ENCODE measurements at places on chromosomes 12 and 14.

DNA sequence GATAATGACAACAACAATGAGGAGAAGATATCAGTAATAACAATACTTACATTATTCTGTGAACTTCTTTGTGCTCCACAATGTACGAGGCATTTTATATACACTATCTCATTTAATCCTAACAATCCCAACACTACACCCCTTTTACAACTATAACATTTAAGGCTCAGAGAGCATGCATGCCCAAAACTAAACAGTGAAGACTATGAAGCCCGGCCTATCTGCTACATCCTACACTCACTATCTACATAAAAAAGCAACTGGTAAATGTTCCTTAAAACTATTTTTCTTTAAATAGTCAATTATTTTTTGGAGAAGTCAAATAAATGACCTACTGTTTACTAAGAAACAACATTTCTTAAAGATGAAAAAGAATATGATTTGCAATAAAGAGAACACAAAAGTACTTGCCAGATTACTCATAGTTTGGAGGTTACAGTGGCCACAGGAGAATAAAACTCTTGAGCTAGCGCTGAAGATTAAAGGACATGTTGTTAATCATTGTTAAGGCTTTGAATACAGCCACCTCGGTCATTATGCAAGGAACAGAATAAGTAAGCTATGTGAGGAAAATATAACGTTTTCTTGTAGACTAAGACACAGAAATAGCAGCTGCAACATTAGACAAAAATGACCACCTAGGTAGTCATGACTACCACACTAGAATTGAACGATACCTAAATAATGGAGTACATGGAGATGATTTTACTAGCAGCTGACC is 56.7 kb downstream of the EPS8 start:
- no peak for DNase-seq

GRCh38 chr14:85380881-85381280 is 149.1 kb upstream of the FLRT2 start:
- no peak for DNase-seq

DNA sequence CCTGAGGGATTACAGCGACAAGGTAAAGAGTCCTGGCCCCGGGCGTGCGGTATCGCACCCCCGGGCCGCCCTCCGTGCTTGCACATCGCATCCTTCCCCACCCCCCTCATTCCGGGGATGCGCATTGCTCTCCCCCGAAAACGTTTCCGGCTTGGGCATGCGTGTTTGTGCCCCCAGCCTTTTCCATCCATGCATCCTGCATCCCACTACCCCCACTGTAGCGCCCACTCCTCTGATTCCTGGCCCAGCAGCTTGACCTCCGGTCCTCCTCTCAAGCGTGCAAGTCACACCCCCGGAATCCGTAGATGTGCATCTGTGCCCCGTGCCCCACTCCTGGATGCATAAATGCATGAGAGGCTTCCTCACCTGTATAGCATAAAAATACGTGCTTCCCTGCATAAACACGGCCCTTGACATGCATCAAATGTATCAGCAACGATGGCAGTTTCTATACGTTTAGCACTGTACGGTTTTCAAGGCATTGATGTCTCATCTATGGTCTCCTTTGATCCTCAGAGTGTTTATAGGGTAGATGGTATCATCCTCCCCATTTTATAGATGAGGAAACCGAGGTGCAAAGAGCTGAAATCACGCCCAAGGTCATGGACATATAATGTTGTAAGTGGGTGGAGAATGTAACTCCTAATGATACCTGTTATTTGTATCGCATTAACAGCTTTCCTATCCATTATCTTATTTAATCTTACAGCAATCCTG is 484 bp downstream of the RIC8B start:
- DNase-seq: no peak

DNA sequence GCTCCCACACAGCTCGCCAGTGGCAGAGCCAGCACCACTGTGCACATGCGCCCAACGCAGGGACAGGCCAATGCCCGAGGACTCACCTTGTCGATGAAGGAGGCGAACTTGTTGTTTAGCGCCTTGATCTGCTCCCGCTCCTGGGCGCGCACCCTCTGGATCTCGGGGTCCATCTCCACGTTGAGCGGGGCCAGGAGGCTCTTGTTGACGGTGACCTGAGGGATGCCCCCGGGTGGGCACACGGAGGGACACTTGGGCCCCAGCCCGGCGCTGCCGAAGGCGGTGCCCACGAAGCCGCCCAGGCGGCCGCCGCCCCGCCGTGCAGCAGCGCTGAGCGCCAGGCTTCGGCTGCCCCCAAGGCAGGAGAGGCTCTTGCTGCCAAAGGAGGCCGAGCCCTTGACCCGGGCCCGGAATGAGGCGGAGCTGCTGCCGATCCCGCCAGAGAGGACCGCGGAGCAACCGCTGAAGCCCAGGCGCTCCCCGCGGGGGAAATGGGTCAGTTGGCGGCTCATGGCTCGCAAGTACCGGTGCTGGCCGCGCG is at the start of gene KRT72:
Gene KRT72, minus strand, starts transcription at position 523 of the 541 bp plus-strand sequence. Its CDS starts 11 bp downstream, at position 512.
- no peak for DNase-seq

DNA sequence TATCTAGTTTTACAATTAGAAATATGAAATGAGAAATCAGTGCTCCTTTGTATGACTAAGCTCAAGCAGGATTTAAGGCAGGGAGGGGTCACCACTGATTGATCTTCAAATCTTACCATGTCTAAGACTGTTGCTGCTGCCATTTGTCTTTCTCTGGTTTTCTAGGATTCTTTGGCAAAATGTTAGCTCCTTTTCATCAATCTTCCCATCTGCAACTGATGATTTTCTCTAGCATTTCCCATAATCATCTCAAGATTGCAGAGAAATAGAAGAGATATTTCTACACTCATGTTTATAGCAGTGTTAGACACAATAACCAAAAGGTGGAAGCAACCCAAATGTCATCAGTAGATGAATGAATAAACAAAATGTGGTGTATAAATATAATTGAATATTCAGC is 175.0 kb downstream of the RAD51B start:
- no peak for DNase-seq

GRCh38 chr12:3666441-3666840 is 86.5 kb downstream of the CRACR2A start:
- DNase-seq: no peak

GRCh38 chr12:52062167-52063081 is 7.4 kb upstream of the ATG101 start:
- no peak for DNase-seq

DNA sequence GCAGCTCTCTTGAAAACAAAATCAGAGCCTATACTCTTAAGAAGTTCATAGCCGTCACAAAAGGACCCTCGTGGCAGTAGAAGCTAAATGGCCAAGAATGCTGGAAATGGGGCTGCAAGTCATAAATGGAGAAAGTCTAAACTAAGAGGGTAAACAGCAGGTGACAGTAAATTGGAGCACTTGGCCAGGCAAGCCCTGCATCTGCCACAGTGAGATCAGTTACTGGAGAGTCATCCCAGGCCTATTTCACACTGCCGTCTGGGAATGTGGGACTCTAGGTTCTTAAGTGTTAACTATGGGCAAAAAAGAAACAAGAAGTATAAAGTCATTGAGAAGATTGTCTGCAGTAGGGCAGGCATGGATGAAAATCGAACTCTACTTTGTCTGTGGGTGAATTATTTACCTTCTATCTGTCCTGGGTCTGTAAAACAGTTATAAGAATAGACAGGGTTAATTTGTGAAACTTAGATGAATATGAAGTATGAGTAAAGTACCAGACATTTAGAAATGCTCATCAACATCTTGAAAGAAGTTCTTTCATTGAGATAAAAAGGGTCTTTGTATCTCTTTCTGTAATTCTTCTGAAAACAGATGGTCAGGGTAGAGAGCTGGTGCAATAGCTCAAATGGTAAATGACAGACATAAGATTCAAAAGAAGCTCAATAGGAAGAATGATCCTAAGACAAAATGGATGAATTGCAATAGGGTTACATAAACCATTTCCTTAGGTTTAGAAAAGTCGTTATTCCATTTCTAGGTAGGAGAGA is 792.5 kb downstream of the DIO2 start:
- DNase-seq: no peak

- DNase-seq: no peak
Observed at GRCh38 chr14:21087294-21088091, 11.0 kb downstream of the ZNF219 start.

DNA sequence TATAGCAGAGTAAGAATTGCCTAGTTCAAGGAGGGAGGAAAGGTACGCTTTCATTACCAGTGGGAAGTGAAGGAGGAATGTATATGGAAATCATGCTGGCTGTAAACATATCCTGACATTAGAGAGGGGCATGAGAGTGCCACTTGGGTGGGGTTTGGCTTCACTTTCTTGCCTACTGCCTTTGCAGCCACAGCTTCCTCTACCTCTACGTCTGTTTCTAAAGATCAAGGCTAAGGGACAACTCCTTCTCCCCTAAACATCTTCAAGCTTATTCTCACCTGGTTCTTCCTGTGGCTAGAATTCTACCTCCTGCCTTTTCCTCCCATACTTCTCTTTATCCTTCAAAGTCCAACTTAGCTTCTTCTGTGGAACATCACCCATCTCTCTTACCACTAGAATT is 58.0 kb downstream of the SUSD6 start:
- DNase-seq: no peak

- no peak for DNase-seq
Observed at GRCh38 chr14:95884377-95884776, 7.7 kb downstream of the TUNAR start.

GRCh38 chr12:63319386-63319785 is 168.4 kb upstream of the AVPR1A start:
- no peak for DNase-seq

DNA sequence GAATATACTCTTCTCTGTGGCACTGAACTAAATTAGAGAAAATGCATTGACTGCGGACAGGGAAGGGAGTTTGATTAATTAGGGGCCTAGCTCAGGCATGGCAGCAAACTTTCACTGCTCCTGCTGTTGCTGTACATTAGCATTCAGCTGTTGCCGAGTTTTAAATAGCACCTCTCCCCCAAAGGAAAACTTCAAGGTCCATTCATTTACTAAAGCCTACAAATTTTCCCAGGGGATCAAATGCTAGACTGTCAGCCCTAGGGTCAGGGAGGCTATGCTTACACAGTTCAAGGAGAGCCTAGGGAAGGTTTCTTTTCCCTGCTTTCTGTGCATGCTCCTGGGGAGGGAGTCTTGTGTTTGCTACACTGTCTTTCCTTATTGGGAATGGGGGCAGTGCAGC is 60.0 kb upstream of the GZMB start:
- no peak for DNase-seq

GRCh38 chr12:89674326-89674942 is 34.2 kb downstream of the ATP2B1 start:
- DNase-seq: no peak

GRCh38 chr14:26281280-26281998 is 316.4 kb downstream of the NOVA1 start:
- DNase-seq: no peak

GRCh38 chr14:56310643-56311042 is 192.4 kb downstream of the PELI2 start:
- DNase-seq: no peak

DNA sequence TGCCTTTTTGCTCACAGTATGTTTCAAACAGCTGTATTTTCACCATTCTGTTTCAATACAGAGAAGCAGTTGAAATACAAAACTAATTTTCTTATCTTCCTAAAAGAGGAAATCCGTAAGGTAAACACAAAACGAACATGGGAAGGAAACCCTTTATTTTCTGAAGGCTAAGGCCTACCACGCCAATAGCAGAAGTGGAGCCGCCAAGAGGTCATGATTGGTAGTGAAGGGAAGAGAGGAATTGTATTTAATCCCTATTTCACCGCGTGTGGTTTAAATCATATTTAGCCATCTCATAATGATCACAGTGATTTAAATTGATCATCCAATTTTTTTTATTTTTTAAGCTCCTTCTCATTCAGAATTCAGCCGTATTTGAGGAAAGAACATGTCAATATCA is 398.2 kb downstream of the PRKD1 start:
- no peak for DNase-seq

DNA sequence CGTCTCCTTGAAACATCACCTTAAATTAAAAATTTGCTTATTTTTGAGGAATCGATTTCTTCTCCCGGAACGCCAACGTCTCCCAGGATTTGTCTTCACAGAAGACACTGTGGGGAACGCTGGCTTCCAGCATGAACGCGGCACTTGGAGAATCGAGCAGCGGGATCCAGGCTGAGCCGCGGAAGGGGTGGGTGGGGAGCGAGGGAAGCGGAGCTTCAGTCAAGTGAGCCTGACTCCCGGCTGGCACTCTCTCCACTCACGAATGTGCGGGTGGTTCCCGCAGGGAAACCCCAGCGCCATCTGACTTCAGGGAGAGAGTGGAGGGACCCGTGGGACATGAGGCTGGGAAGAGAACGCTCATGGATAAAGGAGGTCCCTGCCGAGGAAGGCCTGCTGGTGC is 506.0 kb upstream of the TMEM132C start:
- DNase-seq: no peak

GRCh38 chr14:43411841-43412240 is 1095.2 kb downstream of the FSCB start:
- DNase-seq: no peak

DNA sequence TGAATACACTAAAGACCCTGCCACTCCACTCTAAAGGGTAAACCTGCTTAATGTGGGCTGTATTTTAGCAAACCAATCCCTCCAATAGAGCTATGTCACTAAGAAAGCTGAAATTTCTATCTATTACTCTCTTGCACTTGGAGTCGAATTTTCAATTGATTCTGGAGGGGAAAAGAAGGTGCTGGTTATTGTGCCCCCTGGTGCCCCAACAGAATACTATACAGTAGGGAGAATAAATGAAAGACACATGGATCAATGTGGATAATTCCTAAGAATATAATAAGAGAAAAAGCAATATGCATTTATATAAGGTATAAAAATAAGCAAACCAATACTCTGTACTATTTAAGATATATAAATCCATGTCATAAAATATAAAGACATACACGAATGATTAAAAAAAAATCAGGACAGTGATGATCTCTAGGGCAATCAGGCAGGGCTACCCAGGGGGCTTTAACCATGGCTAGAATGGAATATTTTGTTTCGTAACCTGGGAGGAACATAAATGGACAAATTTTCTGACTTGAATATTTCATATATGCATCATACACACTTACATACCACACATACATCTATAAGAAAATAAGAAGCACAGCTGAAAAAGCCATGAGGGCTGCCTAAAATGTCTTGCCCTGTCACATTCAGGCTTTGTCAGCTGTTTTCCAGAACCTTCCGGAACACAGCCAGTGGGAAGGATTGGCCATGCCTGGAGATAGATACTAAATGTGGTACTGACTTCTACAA is 54.4 kb downstream of the EFCAB11 start:
- DNase-seq: no peak

GRCh38 chr12:59121451-59121850 is 201.1 kb upstream of the LRIG3 start:
- no peak for DNase-seq

GRCh38 chr12:127749416-127749815 is 517.6 kb upstream of the TMEM132C start:
- no peak for DNase-seq

GRCh38 chr12:17062267-17063036 is 456.5 kb upstream of the LMO3 start:
- no peak for DNase-seq

DNA sequence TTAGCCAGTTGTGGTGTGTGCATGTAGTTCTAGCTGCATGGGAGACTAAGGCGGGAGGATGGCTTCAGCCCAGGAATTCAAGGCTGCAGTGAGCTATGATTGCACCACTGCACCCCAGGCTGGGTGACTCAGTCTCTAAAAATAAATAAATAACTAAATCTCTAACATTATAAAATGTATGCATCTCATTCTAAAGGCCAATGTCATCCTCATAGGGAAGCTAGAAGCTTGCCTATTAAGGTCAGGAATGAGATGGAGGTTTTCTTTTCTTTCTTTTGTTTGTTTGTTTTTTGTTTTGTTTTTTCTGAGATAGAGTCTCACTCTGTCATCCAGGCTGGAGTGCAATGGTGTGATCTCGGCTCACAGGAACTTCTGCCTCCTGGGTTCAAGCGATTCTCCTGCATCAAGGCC is 48.8 kb upstream of the PAPLN start:
- DNase-seq: no peak

Data from NCI-H526 treated with DMSO at 0.1 percent for 48 hours (cell line).